ENCODE measurements at places on chromosomes 2 and 18.
A peak's percentile ranks its signal among the peaks of the same experiment; 100 is the strongest.

- DNase-seq = no peak
Observed at GRCh38 chr2:141814150-141814549, 316.7 kb downstream of the LRP1B start.

DNA sequence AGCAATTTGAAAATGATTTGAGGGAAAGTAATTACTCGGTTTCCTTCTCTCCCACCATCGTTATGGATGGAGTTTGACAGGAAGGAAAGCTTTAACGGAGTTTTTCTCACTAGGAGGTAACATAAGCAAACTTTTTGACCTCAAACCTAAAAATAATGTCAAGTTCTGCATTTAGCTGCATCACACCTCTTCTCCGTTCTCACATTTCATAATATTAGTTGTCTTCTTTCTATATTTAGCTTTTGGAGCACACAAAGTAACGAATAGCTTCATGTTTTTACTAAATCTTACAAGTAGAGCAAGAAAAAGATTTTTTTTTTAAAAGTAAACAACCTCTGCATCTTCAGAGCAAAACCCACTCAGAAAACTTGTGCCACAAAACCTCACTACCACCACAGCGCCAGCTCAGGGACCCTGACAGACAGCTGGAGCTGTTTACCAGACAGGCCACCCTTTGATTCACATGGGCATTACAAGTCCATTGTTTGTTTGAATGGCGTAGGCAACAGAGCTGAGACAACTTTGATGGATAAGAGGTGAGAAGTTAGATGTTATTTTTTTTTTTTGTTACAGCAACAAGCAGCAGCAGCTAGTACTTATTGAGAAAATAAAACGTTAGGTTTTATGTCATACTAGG, 21.9 kb upstream of the ICOS start:
- DNase-seq = no peak

GRCh38 chr2:10406016-10406415, 42.1 kb downstream of the ODC1 start:
- no peak for DNase-seq

- DNase-seq = no peak
Observed at GRCh38 chr18:54100920-54101470, 123.5 kb downstream of the MBD2 start.

DNA sequence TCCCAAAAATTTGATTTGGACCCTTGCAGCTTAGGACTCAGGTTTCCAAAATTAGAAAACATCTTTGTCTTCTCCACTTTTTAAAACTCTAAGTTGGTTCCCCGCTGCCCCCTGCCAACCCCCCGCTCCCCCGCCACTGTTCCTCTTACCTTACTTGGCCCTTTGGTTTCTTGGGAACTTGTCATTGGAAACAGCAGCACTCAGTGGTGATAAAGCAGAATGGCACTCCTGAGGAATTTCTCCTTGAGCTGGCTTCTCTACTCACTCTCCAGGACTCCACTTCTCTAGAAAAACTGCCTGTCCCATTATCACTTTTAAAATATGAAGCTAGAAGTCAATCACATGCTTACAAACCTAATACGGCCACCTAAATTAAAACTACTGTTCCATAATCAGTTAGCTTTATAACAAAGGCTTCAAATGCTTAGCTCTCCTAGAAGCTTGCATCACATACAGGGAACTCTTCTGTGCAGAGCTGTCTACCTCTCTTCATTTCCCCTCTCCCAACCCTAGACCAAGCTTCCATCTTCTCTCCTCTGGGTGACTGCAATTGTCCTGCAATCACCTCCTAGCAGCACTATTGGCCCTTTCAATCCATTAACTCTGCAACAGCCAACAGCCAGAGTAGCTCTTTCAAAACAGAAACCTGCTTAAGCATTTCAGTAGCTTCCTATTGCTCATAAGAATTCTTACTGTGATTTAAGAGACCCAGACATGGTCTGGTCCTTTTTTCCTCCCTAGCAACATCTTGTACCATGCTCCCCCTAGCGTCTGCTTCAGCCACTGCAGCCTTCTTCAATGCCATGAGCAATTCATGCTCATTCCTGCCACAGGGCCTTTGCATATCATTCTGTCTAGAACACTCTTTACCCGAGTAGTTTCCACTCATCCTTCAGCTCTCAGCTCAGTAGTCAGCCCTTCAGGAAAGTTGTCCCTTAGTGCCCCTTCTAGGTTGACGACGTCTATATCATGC, 15.2 kb upstream of the PLEKHM3 start:
- DNase-seq = peak; percentile 64

GRCh38 chr2:216260629-216261028, 111.7 kb downstream of the MARCHF4 start:
- no peak for DNase-seq

DNA sequence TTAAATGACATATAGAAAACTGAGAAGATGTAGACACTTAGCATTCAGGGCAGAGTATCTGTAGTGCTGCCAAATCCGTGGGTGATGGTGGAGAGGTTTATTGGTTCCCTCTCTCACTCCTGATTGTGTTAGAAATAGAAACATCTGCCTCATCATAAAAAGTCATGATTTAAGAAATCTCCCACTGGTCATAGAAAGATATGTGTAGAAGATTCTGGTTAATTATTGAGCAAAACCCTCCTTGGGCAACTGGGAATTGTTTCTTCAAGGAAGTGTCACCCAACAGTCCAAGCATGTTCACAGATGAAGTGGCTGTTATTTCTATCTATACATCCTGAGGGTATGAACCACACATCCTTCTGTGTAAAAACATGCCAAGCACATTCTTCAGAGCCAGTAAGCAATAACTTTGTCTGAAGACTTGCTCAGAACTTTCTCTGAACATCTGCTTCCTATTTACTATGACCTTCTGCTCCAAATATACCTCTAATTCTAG, 33.6 kb upstream of the CHRNA1 start:
- no peak for DNase-seq

DNA sequence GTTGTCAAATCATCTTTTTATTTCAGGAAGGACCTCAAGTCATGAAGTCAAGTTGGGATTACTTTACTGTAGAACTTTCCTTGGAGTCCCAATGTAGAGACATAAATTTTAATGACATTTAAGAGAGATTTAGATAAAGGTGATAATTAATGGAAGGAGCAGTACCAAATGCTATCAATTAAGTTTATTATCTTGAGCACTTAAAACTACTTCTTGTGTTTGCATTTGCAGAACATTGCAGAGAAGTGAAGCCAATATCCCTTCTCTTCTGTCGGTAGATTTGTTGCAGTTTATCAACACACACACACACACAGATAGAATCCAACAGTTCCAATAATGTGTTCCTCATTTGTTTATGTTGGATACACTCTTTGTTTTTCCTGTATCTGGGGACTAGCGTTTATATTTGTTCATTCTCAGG, 570.7 kb downstream of the EPHA4 start:
- DNase-seq = no peak

All from hematopoietic multipotent progenitor cell (in vitro differentiated cells).